Prostate gland (tissue), 2 donors: ENCODE measurements at places on chromosomes 12 and 14. TPM values are rescaled to one million over a fixed set of nuclear protein-coding genes. Genes with fewer than 3 reads are reported as not detected.

DNA sequence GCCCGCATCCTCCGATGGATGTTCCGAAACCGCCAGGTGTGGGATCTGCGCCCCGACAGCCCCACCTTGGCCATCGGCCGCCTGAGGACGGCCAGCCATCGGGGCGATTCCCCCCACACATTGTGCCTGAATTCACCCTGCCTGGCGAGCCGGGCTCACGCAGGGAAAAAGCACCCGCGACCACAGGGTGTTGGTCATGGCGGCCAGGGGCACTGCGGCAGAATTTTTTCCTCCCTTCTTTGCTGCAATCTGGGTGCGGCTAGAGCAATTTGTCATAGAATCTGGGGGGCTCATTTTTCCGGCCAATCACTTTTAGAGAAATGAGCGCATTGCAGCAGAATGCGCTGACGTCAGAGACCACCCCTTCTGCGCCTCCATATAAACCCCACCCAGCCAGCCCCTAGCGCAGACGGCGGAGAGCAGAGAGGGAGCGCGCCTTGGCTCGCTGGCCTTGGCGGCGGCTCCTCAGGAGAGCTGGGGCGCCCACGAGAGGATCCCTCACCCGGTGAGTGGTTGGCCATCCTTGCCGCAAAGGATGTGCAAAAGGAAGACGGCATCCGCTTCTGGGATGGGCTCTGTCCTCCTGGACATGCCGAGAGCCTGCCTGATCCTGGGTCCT, at the start of gene MEG3:
MEG3 (plus strand) TSS at position 406 of the 619 bp plus-strand sequence.
- H3K36me3 ChIP-seq, result no peaks in the 10 kb centered on the region
- no peak within 1 kb of the TSS for H3K27ac ChIP-seq
- H3K4me1 ChIP-seq, result peaks cover 3% of the 10 kb centered on the region
- DNase-seq, result peak; percentile 27
- H3K27me3 ChIP-seq, result no peaks in the 10 kb centered on the region

DNA sequence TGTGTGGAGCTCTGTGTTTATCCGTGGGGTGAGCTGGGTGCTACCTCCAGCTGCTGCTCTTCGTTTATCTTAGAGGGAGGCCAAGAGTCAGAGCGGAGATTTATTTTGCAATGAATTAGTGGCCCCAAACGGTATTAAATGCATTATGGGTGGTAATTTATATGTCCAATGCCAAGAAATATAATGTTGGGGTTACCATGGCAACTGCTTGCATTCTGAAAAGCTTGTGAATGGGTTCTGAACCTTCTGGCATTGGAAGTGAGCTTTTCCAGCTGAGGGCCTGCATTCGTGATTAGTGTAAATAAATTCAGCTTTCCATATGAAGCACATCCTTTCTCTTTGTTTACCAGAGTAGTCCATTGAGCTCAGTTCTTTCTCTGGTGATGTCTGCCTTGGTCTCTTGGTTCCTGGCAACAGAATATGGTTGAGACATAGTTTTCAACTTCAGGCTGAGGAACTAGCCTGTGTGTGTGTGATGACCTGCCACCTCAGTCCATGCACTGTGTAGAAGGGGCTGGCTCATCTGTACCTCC, 51.8 kb downstream of the TRAF3 start:
- H3K4me3 ChIP-seq, result no peak overlapping the region
- DNase-seq, result no peak
- no peaks in the 10 kb centered on the region for H3K27me3 ChIP-seq
- H3K27ac ChIP-seq, result no peak overlapping the region
- no peaks in the 10 kb centered on the region for H3K4me1 ChIP-seq

DNA sequence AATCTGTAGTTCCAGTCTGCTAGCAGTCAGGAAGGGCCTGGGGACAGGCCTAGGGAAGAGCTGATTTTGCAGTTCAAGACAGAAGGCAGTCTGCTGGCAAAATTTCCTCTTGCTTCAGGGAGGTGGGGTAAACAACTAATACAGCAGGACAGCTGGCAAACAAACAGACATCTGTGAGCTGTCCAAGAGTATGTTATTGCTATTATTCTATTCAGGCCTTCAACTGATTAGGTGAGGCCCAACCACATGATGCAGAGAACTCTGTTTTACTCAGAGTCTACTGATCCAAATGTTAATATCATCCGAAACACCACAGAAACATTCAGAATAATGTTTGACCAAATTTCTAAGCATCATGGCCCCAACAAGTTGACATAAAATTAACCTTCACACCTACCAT, 161.0 kb upstream of the E2F7 start:
- no peak for DNase-seq
- no peaks in the 10 kb centered on the region for H3K36me3 ChIP-seq
- no peak overlapping the region for H3K27ac ChIP-seq
- H3K4me3 ChIP-seq, result no peak overlapping the region
- no peaks in the 10 kb centered on the region for H3K27me3 ChIP-seq

Gene DCN
- 404 TPM for total RNA-seq

Gene BORCS5
- total RNA-seq, result 9.7 TPM
